Osteocyte (in vitro differentiated cells): ENCODE measurements at places on chromosomes 5 and 9. TPM values are rescaled to one million over a fixed set of nuclear protein-coding genes. Genes with fewer than 3 reads are reported as not detected.

DNA sequence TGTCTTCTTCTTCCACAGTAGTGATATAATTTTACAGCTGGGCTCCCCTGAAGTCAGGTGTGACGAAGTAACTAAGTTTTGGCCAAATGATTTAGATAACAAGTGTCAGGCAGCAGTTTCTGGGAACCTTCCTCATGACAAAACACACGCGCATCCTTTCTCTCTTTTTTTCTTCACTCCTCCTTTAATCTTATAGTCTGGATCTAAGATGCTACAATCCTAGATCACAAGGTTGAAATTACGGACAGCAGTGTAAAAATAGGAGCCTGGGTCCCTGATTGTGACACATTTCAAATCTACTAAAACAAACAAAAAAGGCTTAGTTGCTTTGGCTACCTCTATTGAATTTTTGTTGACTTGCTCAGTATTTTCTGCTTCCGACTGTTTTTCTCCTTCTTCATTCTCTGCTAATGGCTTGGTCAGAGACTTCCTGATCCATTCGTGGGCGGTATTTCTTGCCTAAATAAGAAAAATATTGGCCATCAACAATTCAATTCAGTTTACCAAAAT lies 36.1 kb downstream of the FAM114A2 start:
- no peak for DNase-seq

DNA sequence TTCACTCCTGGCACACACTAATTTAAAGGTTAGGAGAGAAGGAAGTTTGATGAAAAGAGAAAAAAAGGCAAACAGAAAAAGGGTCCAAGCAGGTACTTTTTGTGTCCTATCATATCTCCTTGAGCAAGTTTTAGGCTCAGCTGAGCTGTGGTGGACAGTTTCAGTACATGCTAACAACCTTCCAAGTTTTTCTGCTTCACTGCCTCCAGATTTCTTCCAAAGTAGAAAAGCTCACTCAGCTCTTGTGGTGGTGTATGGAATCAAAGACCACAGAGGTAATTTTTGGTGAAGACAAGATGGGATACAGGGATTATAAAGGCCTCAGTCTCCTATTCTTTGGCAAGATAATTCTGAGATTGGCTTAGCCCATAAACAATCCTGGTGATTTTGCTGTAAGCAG lies 921.8 kb downstream of the NR2F1-AS1 start:
- no peak for DNase-seq

GRCh38 chr5:158874343-158874742 lies 225.4 kb downstream of the EBF1 start:
- no peak for DNase-seq

MSH3 gene
- 14.8 and 17.6 TPM in 2 replicates for total RNA-seq

DNA sequence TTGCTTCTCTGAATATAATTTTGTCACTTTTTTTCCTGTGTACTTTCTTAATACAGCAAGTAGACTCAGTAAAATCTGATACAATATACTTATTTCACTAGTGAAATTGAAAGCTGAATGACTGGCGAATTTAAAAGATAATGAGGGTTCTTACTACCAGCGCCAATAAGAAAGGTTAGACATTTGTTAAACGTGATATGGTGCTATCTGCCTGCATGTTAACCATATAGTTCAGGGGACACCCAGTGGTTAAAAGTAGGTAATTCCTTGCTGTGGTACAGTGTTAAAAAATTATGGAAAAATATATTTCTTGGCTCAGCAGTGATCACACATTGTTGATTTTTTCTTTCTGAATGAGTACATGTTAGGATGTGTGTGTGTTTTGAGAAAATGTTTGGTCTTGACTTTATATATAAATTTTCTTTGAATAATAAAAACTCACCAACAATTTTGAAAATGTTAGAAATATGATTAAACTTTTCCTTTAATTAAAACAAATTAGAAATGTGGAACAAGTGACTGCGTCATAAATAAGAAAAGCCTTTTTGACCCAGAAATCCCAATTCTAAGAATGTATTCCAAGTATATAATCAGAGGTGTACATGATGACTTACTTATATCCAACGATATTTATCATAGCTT lies 25.8 kb downstream of the CAST start:
- DNase-seq = no peak

- DNase-seq = no peak
Measured at GRCh38 chr5:58998544-58998943, 415.7 kb downstream of the RAB3C start.

FKTN gene
- 23.5 and 23.7 TPM in 2 replicates for total RNA-seq

SLC46A2 gene
- total RNA-seq = not detected in 2 replicates

- no peak for DNase-seq
Measured at GRCh38 chr5:125201446-125202052, 455.1 kb upstream of the ZNF608 start.

- no peak for DNase-seq
Measured at GRCh38 chr5:107979291-107979690, 308.6 kb upstream of the EFNA5 start.

TNPO1 gene
- 141 and 160 TPM in 2 replicates for total RNA-seq

DNA sequence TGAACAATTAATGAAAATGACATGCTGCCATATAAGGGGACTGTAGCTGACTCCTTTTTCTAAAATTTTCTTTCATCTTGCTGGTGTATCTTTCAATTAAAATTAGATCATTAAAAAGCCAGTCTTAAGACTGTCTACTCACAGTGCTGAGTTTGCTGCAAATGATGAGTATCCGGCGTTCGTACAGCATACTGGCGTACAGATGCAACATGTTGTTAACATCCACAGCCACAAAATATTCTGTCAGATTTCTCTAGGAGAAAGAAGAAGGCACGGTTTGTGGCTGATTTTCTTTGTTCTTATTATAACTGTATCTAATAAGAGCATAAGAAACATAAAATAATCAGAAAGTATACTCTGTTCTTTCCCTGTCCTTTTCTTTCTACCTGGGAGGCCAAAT lies 278.1 kb downstream of the DENND1A start:
- DNase-seq = no peak

GBGT1 gene
- 3.1 and 4.1 TPM in 2 replicates for total RNA-seq

GRCh38 chr9:116497095-116497890 lies 189.8 kb upstream of the TRIM32 start:
- no peak for DNase-seq
